ENCODE measurements at places on chromosomes 16 and 17.

DNA sequence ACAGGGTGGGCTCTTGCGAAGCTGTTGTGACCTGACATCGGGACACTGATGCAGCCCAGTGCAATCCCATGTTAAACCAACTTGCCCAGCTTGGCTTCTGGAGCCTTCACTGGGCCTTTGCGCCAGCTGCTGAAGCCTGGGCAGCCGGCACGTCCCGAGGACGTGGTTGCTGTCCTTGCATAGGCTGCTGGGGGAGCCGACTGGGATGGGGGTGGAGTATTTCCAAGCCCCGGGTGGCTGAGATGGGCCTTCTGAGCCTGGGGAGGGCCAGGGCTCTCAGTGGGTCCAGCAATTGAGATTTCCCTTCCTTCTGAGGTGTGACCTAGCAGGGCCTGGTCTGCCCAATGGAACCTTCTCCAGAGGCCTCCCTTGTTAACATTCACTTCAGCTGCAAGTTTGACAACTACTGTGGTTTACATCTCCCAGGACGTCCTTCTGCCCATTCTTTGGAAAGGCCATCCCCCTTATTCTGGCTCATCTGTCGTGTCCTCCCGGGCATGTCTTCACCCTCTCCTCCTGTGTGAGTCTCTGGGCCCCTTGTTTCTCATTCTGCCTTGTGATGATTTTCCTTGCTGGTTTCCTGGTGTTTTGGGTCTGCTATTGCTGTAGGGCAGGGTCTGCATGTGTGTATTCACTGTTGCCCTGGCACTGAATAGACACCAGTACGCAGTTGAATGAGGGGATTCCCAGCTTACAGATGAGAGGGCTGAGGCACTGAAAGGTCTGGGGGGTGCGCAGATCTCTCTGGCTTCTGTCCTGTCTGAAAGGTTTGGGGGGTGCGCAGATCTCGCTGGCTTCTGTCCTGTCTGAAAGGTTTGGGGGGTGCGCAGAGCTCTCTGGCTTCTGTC is 34.4 kb downstream of the HAPSTR1 start:
- no peak for DNase-seq

DNA sequence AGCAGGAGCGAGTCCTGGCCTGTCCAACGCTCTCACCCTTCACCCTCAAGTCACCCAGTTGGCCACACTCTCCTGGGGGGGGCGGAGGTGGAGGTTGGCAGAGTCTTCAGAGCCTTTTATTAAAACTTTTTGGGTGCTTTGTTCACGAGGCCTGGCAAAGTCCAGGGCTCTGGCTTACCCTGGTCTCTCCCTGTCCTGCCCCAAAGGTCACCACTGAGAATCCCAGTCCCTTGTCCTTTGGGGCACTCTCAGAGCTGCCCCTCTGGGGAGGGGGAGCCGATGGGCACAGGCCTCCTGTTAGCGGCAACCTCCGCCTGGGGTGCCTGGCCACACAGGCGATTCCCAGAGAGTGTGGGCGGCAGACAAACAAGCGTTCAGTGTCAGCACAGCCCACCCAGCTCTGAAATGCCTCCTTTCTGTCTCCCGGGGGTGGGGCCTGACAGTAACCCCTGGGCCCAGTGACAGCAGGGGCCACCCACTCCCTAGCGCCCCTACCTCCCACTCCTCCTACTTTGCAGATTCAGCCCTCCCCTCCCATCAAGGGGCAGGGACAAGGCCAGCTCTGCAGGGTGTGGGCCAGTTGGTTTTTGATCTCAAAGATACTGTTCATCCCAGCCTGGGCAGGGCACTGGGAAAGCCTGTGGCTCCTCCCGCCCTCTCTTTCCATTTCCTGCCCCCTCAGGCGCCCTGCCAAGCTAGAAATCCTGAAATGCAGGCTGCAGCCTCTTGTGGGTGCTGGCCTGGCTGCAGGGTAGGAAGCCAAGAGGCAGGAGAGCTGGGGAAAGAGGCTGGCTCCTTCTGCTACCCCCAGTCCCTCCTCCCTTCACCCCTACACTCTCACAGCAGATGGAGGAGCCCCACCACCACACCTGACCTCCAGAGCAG is 36.6 kb upstream of the EMP2 start:
- no peak for DNase-seq

- DNase-seq, result no peak
Observed at GRCh38 chr16:69397821-69398521, 12.2 kb upstream of the TERF2 start.

- no peak for DNase-seq
Observed at GRCh38 chr17:72253597-72253996, 132.8 kb downstream of the SOX9 start.

DNA sequence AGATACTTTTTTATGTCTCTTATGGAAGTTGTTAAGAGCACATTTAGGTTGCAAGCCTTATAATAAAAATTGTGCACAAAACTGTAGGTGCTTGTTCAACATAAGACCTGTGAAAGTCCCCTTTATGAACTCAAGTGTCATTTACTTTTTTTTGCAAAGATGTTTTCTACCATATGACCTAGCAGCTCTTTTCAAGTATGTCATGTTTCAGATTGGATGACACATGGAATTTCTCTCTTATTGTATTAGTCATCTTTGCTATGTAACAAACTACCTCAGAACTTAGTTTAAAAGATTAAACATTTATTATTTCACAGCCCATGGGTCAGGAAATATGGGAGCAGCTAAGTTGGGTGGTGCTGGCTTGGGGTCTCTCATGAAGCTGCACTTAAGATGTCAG is 57.9 kb downstream of the PHKB start:
- no peak for DNase-seq

DNA sequence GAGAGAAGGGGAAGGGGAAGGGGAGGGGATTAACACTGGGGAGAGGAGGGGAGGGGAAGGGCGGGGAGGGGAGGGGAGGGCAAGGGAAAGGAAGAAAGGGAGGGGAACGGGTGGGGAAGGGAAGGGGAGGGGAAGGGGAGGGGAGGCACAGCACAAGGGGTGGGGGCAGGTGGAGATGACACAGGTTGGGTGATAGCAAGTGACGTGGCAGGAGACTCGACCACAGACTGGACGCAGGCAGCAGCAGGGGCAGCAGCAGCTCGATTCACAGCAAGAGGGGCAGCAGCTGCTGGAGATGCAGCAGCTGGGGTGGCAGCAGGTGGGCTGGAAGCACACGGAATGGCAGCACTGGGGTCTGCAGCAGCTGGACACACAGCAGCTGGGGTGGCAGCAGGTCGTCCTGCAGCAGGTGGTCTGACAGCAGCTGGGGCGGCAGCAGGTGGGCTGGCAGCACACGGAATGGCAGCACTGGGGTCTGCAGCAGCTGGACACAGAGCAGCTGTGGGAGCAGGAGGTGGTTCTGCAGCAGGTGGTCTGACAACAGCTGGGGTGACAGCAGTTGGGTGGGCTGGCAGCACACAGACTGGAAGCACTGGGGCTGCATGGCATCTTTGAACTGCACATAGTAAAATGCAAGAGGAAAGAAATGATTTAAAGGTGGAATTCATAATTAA is at the start of gene KRTAP4-16:
KRTAP4-16 (minus strand) TSS at position 624 of the 674 bp plus-strand sequence; CDS start at position 624, 0 bp downstream.
- no peak for DNase-seq

DNA sequence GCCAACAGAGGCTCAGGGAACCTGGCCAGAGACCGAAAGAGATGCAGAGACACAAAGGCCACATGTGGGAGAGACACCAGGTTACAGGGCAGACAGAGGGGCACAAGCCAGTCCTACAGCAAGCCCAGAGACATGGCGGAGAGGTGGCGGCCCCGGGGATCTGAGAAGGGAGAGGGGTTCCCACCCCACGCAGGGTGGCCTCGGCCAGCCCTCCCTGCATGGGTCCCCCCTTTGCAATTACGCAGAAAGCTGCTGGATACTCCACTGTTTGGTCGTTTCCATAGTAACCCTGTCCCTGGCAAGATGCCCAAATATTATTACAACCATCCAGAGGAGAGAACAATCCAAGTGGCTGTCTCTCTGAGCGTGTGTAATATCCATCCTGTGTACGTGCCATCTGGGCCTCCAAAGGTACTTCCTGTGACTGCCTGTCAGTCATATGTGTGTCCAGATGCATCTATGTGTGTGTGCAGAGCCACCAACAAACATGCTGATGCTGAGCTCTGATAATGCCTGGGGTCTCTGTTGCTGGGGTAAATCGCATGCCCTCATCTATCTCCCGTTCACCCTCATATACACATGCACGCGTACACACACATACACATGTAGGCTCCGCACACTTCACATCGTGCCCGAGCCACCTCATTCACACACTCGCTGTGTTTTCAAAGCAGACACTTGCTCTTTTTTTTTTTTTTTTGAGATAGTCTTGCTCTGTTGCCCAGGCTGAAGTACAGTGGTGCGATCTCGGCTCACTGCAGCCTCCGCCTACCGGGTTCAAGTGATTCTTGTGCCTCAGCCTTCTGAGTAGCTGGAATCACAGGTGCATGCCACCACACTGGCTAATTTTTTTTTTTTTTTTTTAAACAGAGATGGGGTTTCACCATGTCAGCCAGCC is 5.5 kb downstream of the PCGF2 start:
- no peak for DNase-seq

GRCh38 chr16:70678898-70679670 is 6.8 kb downstream of the MTSS2 start:
- DNase-seq, result no peak

DNA sequence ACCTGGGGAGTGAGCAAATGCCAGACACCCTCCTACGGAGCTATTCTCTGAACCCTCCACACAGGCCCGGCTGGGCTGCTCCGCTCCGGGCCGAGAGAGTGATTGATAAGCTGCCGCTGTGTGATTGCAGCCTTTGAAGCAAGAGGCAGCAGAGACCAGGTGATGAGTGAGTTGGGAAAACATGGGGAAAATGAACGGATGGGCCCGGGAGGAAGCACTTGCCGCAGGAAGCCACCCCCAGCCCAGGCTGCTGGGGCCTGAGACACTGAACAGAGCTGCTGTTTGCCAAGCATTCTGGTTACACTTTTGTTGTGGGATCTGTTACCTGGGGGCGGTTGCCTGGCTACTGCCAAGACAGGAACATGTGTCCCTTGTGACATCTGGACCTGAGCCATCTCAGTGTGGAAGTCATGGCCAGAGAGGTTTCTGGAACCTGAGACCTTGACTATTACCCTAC is 46.4 kb upstream of the KLHDC4 start:
- no peak for DNase-seq

GRCh38 chr16:28607116-28607623 is 2.7 kb downstream of the SULT1A1 start:
- no peak for DNase-seq

DNA sequence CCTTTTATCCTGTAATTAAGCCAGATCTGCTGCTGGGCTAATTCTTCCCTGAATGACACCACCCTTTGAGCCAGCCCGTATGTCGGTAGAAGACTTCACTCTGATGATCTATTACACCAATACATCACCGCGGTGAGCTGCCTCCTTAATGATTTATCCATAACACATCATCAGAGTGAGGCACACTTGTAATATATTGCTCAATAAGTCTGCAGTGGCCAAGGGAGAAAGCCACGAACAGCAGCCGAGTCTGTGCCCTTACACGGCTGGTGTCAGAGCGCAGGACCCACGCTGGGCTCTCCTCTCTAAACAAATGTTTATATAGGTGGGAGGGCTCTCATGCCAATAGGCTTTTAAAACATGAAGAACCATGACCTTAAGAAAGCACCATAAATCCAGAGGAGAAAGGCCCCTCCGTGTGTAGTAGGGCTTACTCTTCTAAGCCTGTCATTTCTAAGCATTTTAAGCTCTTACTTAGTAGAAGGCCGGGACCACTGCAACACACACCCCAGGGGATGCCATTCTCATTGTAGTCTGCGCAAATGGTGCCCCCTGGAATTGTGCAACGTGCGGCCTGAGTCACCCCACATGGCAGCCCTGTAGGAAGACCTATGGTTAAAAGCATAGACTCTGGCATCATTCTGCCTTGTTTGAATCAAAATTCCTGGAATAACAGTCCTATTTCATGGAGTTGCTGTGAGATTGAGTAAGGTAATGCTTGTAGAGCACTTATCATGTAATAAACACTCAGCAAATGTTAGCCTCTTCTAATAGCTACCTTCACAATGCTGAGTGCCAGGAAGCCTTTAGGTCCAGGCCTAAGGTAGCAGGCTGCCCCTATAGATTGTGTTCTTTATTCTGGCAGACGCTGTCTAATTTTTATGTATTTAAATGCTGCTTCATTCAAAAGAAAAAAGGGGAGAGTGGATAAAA is 26.1 kb downstream of the MRPS23 start:
- DNase-seq, result no peak

DNA sequence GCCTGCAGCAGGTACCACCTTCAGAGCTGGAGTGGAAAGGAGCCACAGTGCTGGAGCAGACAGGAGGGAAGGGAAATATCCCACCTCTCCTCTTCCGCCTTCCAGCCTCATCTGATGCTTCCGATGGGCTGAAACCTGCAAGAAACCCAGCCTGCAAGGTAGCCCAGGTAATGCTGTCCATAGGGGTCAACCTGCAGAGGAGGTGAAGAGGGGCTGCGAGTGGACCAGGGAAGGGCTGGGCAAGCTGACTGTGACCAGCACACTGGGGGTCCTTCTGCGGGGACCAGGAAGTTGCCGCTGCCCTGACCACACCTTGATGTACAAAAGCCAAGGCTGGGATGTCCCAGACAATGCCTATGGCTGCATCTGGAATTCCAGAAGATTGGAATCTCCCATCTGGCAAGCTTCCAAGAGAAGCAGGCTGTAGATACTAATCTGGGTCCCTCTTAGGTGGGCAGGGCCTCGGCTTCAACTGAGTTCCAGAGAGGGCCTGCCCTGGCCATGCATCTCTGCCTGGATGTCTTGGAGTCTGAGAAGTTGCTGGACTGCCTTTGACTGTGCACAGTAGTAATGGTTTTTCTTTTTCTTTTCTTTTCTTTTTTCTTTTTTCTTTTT is 5.8 kb downstream of the FOXL1 start:
- no peak for DNase-seq

- DNase-seq, result peak; percentile 48
Observed at GRCh38 chr17:81401723-81402529, 6.7 kb downstream of the BAHCC1 start.

- no peak for DNase-seq
Observed at GRCh38 chr16:71255721-71256120, 25.2 kb upstream of the HYDIN start.

GRCh38 chr17:45150911-45151809 is 2.9 kb downstream of the HEXIM1 start:
- DNase-seq, result peak; percentile 13

- no peak for DNase-seq
Observed at GRCh38 chr16:86922311-86922710, 344.0 kb downstream of the FOXL1 start.

GRCh38 chr16:4271176-4272113 is 1.4 kb downstream of the TFAP4 start:
- DNase-seq, result peak; percentile 83

GRCh38 chr17:60311936-60312335 is 80.0 kb downstream of the USP32 start:
- no peak for DNase-seq
